Activated gamma-delta T cell treated with Interleukin-2 at 50 U/mL for 16 hours (primary cell): ENCODE measurements at places on chromosomes 5 and 9.

GRCh38 chr9:105621001-105621400 is 41.3 kb upstream of the TAL2 start:
- no peak for DNase-seq

GRCh38 chr9:7861086-7861485 is 61.5 kb upstream of the DMAC1 start:
- no peak for DNase-seq

DNA sequence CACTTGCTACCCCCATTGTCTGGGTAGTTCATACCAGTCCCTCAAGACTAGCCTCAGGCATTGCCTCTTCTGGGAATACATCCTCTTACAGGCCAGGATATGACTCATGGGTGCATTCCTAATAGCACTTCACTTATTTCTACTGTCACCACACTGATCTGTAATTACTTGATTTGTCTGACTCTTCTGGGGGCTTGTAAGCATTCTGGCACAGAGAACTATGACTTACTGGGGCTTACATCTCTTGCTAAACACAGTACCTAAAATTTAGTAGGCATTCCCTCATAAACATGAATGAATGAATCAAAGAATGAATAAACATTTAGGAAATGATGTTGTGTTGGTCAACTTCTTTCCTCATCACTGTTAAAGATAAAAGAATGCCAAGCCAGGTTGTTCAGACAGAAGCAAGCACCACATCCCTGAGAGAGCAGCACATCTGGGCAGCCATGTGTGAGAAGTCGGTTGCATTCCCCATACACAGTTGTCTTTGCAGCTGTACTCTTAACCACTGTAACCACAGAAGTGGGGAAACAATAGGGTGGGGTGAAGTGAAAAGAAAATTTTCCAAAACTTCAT is 27.6 kb downstream of the IL7R start:
- no peak for DNase-seq

- no peak for DNase-seq
These were observed 422.1 kb upstream of the TNC start for GRCh38 chr9:115540091-115540490.

- no peak for DNase-seq
These were observed 171.0 kb downstream of the GLIS3 start for GRCh38 chr9:4128876-4129275.

GRCh38 chr9:129307227-129307970 is 129.3 kb upstream of the IER5L start:
- no peak for DNase-seq
